ENCODE measurements at places on chromosomes 1 and 21.

- DNase-seq = no peak
Observed at GRCh38 chr1:54037476-54037875, 15.5 kb downstream of the TMEM59 start.

DNA sequence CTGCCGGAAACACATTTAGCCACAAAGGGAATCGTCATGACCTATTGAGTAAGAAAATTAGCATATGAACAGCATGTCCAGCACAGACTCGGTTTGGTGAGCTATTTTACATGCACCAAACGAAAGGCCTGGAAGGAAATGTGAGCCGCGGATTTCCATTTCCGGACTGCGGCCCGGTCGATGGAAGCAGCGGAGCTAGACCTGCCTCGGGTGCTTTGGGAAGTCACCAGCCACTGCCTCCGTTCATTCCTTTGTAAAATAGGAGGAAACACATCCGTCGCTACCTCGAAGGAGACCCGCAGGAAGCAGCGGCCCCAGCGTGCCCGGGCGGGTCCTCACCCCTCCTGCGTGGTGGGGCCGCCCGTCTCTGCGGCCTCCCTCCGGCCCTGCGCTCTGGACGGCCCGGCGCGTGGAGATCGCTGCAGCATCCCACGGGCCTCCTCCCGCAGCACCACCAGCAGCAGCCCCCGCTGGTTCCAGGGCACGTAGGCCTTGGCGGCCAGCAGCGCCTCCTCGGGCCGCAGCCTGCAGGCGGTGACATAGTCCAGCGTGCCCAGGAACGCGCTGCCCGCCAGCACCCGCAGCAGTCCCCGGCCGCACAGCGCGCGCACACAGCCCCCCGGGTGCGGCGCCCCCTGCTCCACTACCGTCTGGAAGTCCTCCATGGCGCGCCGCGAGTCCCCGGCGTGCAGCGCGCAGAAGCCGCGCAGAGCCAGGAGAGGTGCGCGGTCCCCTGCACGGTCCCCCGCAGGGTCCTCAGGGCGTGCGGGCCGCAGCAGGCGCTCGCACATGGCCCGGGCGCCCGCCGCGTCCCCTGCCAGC lies 12.1 kb downstream of the TTC34 start:
- peak; percentile 7 for DNase-seq

DNA sequence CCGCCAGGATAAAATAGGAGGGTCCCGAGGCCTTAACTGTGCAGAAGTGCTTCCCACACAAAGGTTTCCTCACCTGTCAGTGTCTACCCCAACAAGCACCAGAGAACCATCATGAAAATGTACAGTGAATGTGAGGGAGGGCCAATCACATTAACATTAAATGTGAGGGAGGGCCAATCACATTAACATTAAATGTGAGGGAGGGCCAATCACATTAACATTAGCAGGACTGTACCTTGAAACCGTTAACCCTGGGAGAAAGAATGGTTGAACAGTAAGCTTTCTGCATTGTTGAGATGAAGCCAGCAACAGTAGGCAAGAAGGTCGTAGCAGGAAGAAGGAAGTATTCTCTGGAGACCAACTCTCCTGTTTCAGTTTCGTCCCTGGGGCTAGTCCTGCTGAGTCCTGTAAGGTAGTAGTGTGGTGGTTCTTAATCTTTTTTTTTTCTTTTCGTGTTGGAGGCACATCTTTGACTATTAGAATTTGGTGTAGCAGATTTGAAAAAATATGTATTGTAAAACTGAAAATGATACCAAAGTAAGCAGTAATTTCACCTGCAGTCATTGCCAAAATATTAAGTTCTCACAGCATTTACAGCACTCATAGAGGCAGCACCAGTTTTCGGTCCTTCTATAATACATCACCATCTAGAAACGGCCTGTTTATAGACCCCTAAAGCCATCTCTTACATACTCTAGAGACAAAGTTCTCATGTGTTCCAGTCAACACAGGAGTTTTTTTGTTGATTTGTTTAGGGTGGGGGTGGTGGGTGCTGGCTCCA lies 98.6 kb upstream of the PPP2R5A start:
- no peak for DNase-seq

DNA sequence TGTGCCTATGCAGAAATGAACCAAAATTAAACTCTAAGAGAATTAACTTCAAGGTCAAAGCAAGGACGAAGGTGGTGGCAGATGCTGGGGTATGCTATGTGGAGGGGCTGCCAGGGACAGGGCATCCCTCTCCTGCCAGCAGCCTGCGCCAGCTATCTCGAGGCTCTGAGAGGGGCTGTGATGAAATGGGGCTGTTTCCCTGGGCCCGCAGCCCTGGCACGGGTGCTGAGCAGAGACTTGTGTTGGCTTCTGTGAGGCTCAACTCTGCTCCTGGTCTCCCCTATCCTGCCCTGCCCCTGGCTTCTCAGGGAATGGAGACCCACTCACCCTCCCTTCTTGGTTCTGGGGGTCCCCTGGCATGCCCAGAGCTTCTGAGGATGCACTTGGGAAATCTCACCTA lies 41.9 kb upstream of the TIAM1 start:
- DNase-seq = no peak

GRCh38 chr1:161083748-161084596 lies 5.4 kb downstream of the NECTIN4 start:
- DNase-seq = no peak

GRCh38 chr1:168342572-168343280 lies 62.0 kb downstream of the TBX19 start:
- DNase-seq = peak; percentile 90

DNA sequence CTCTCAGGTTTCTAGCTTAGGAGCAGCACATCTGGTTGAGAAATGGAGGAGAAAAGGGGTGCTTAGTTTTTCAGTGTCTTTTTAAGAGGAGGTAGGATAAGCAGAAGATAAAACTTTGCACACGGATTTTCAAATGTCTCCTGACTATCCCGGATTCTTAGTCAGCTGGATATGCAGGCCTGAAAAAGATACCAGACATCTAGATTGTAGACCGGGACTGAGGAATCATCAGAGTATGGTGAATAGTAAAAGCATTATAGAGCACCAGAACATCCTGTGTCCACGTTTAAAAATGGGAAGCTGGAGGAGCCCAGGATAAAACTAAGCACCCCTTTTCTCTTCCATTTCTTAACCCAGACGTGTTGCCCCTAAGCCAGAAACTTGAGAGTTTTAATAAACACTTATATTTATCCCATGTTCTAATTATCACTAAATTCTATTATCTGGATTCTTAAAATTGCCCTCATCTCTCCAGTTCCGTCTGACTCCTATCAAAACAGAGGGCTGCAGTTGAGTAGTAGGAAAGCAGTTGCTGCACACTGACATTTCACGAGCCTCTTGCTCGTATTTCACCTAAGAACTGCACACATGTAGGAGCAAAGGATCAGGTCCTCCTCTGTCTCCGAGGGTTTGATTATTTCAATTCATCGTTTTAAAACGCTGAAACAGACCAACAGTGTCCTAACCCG lies 609 bp downstream of the PIGK start:
- no peak for DNase-seq

DNA sequence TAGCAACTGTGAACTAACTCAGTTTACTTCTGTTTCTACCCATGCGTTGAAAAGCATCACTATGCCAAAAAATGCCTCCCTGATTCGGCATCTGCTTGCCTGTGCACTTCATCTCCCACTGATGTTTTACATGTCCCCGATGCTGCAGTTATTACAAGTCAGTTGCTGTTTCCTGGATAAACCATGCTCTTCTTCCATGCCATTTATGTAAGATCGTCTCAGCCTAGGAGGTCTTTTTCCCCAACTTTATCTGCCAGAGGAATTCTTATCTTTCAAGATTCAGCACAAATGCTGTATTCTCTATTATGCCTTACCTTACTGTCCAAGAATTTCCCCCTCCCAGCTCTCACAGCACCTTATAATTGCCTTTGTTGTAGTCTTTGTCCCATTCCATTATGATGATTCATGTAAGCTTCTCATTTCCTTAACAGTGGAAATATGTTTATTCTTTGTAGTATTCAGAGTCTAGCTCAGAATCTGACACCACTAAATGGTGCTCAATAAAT lies 30.0 kb downstream of the PRKACB start:
- no peak for DNase-seq

- no peak for DNase-seq
Observed at GRCh38 chr1:161162806-161163205, 3.4 kb upstream of the PPOX start.

- no peak for DNase-seq
Observed at GRCh38 chr1:64484651-64485050, 14.7 kb downstream of the CACHD1 start.

DNA sequence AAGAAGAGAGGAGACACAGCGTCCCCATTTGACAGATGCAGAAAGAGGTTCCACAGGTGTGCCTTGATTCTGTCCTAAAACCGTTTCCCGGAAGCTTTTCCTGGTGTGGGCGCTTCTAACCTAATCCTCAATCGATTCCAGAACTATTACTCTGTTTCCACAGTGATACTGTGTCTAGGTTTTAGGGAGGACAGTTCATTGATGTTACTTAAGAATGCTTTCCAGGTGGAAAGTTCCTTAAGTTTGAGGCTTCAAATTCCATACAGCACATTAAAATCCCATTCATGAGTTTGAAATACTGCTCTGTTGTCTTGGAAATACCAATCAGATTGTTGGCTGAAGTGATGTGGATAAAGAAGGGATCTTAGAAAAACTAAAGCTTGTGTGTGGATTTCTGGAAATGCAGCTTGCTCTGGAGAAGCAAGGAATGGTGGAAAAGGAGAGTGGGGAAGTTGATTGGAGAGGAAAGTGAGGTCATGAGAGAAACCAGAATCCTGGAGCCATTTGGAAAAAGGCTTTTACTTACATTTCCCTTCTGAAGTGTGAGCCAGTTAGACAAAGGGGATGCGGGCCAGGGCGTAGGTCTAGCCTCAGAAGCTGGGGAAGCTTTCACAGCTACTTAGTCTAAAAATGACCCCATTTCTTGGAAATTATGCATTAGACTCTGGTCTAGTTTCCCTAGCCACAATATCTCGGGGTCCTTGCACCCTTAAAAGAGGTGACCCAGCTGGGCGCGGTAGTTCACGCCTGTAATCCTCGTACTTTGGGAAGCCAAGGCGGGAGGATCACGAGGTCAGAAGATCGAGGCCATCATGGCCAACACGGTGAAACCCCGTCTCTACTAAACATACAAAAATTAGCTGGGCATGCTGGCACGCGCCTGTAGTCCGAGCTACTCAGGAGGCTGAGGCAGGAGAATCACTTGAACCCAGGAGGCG lies 6.7 kb downstream of the ELF3 start:
- no peak for DNase-seq

GRCh38 chr1:166145499-166145898 lies 21.3 kb downstream of the FAM78B start:
- no peak for DNase-seq

GRCh38 chr1:197424380-197424779 lies 156.3 kb downstream of the CRB1 start:
- no peak for DNase-seq

DNA sequence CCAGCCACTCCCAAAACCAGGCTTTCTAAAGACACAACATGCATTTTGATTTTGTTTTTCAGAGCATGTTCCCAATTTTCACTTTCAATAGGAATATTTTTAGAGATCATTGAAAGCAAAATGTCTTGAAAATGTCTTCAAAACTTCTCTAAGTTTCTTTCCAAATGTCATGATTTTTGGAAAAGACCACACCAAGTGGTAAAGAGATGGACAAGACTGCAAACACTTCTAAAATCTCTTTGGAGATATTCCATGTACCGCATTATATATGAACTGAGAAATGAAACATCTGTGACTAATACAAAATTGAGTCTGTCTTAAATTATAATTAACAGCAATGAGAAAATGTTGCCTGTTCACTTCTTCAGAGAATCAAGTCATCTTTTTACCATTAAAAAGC lies 418.0 kb upstream of the PKN2 start:
- no peak for DNase-seq

- DNase-seq = no peak
Observed at GRCh38 chr1:112358061-112358770, 37.8 kb upstream of the CTTNBP2NL start.

- DNase-seq = peak; percentile 27
Observed at GRCh38 chr1:228737601-228738041, 2.3 kb downstream of the RHOU start.

DNA sequence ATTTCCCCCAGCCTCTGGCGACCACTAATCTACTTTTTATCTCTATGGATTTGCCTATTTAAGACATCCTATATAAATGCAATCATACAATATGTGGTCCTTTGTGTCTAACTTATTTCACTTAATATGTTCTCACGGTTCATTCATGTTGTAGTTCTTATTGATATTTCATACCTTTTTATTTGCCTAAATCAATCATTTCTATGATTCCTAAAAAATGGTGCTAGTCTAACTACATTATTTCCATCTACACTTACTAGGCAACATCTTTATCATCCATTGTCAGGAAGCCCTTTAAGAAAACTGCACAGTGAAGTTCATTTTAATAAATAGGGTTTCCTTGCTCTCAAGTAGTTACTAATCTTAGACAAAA lies 380 bp upstream of the FBXO28 start:
- no peak for DNase-seq

DNA sequence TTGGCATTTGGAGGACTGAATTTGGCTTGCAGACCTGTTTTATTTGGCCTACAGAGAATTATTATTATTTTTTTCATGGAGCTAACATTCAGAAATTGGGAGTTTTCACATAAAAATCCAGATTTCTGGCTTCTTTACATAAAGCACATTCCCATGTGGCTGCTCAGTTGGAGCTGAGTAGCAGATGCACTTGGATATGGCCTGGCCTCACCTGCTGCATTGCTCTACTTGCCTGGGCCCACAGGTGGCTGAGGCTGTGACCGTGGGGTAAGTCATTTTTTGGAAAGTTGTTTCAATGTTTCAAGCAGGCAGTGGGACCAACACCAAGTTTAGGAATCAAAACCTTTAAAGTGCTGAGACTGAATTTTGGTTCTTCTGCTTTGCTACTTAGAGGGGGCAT lies 56.7 kb downstream of the GADD45A start:
- no peak for DNase-seq

DNA sequence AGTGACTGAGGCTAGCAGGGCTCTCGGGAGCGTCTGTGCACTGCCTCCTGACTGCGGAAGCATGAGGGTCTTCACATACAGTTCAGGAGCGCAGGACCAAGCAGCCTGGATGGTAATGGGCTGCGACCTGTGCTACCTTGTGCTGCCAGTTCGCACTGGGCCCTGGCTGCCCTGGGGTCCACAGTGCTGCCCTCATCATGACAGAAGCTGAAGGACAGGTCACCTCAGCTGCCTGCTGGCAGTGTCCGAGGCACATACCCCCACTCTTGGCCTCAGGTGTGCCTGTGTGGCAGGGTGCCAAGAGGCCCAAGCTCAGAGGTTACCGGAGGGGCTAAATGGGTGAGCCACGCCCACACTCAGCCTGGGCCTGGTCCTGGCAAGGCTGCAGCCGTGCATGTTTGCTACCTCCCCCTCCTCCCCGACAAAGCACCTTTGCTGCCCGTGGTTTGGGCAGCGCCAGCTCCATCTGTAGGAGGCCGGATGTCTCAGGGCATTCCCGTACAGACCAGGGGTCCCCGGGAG lies 4.4 kb downstream of the JMJD4 start:
- no peak for DNase-seq

All from globus pallidus (tissue), 1 donor.